Hematopoietic multipotent progenitor cell treated with erythropoietin and hydrocortisone succinate and interleukin-3 and kit ligand, for 4 days (in vitro differentiated cells): ENCODE measurements at places on chromosomes 1 and 21.

- DNase-seq: peak; percentile 45
These were observed 22.8 kb downstream of the LCE3E start for GRCh38 chr1:152543820-152544219.

DNA sequence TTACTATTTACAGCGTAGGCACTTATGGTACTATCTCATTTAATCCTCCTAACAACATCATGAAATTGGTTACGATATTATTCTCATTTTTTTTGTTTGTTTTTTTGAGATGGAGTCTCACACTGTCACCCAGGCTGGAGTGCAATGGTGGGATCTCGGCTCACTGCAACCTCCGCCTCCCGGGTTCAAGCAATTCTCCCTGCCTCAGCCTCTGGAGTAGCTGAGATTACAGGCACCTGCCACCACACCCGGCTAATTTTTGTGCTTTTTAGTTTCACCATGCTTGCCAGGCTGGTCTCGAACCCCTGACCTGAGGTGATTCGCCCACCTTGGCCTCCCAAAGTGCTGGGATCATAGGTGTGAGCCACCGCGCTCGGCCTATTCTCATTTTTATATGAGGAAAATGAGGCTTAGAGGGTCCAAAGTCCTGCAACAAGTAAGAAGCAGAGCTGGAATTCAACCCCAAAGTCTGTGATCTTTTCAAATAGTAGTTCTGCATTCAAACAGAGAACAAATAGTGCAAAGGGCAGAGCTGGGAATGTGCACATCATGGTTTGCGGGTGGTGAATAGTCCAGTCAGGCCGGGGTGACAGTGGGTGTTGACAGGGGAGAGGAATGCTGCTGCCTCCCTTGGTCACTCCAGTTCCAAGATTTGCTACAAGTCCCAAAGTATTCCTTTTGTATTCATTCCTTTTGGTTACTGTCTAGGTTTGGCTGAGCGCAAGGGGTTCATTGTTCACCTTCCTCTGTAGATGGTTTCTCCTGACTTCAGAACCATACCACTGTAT, 4.6 kb downstream of the PRUNE1 start:
- no peak for DNase-seq

- no peak for DNase-seq
These were observed 284.5 kb upstream of the ADGRL4 start for GRCh38 chr1:79290927-79291474.

DNA sequence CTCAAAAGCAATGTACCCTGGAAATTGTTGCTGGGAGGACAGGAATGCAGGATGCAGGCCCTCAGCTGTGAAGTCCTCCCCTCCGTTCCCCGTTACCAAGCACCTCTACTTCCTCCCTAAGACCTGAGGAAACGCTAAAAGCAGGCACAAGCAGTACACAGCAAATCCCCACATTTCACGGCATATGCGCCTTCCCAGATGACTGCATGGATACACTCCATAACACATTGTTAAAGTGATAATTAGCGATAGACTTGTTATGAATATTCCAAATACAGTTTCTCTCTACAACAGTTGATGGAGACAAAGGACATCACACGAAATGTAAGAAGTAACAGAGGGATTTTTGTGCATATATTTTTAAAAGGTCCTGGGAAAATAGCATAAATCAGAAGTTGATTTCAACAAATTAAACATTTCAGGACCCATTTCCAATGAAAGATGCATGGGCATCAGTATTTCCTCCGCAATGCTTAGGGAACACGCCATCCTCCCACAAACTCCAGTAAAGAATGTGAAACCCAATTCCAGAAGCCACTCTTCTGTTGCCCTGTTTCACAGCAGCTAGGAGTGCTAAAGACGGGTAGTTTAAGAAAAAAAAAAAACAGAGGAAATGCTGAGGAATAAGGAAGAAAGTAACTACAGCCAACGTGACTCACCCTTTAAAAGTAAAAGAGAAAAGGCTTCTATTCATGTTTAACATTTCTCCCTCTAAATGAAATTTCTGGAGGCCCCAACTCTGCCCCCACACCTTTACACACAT, 75.5 kb downstream of the HIVEP3 start:
- DNase-seq: no peak

- no peak for DNase-seq
These were observed 102.8 kb downstream of the CLIC6 start for GRCh38 chr21:34771512-34772028.

DNA sequence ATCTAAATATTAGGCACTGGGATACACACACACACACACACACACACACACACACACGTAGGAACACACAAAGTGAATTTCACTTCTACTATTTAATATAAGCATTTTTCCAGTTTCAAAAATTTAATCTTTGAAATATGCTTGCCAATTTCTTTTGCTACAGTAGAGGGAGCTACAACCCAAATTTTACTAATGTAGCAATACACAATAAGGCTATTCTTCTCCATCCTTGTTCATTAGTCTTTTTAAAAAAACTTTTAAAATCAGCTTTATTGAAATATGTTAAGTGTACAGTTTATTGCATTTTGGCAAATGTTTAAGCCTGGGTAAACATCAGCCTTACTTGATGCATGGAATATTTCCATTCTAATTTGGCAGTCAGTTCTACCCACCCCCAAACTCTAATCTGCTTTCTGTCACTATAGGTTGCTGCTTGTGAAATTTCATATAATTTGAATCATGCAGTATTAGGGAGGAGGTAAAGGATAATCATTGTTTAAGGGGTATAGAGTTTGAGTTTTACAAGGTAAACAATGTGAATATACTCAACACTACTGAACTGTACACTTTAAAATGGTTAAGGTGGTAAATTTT, 93.0 kb upstream of the TENT5C start:
- DNase-seq: peak; percentile 64
